Fibroblast of gingiva (primary cell): ENCODE measurements at places on chromosomes 2 and 18.
A peak's percentile ranks its signal among the peaks of the same experiment; 100 is the strongest.

DNA sequence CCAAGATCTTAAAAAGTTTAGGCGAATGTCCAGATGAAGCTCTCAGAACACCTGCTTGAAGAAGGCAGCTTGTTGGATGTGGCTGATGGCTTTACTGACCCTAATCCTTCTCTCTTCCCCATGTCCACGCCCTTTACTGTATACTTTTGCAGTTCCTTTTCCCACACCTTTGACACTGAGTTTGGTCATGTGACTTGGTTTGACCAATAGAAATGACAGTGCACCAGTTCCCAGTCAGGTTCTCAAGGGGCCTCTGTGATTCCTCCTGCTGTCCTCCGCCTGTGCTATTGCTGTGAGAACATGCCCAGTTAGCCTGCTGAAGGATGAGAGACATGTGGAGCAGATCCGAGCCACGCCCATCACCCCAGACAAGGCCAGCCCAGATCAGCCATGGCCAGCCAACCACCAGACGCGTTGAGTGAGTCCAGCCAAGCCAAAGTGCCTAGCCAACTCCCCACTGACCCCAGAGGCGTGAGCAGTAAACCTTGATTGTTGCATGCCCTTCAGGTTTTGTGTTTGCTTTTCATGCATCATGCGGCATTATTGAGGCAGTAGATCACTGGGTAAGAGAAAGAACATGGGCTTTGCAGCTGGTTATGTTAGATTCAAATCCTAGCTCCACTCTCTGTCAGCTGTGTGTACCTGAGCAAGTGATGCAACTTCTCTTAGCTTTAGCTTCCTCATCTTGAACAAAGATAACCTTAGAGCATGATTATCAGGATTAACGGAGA lies 258.0 kb upstream of the SIX2 start:
- no peak for DNase-seq

GRCh38 chr18:7754725-7755181 lies 187.6 kb downstream of the PTPRM start:
- DNase-seq = no peak

- DNase-seq = peak; percentile 24
Observed at GRCh38 chr18:10320791-10321190, 133.6 kb upstream of the APCDD1 start.

DNA sequence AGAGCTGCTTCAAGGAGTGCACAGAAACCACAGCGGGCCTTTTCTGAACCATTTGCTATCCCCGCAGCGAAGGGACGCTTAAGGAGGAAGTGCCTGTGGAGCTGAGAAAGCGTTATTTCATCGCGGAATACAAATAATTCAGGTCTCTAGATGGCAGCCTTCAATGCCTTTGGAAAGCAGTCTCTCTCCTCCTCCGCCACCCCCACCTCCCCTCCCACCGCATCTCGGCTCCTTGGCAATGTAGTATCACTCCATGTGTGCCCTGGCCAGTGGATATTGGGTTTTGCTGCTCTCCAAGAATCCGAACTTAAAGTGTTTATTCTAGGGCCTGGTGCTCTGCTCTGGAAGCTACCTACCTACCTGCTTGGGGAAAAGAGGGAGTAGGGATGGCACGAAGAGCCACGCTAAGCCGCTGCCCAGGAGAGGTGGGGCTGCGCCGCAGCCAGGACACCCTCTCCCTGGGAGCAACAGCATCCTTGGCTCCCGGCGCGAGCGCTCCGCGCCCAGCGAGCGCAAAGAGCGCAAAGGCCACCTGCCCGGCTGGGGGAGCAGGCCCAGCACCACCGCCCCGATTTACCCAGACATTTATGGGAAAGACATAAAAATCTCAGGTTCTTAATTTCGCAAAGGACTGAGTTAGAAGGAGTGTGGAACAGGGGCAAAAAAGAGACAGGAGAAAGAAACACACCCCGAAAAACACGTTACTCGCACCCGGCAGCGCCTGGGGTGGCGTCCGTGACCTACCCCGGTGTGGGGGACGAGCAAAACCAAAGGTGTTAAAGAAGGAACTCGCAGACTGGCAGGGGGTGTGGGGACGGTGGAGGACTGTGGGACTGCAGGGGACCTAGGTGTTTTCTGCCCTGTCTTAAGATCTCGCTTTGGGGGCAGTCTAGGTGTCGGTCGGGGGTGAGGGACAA lies 1.0 kb downstream of the SPHKAP start:
- no peak for DNase-seq

DNA sequence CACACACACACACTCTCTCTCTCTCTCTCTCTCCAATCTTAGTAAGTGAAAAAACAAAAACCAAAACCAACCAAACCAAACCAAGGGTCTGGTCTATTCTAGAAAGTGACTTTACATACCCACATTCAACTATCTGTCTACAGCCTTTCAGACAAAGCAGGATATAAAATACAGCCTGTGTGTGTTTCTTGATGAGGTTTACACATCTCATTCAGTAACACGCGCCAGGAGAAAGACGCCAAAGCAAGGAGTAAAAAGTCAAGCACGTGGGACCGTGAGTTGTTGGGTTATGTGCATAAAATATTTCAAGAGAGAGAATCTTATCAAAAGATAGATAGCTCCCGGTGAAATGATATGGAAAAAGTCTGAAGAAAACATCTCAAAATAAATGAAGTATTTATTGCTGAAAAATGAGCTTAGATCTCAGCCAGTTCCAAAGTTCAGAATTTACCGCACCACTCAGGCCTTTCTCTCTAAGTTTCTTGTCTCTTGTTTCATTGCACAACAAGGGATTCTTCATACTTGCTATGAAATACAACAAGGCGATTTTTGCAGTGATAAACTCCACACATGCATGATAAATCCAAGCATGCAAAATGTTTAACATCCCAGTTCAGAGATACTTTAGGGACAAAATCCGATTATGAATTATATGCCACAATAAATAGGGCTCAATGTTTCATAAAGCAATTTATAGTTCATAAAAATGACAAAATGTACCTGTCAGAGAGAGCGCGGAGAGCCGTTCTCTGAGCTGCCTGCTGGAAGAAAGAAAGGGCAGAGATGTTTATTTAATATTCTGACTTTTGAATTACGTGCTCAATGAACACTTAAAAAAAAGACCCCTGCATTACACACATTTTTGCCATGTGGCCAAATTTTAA lies 159.3 kb upstream of the REV1 start:
- no peak for DNase-seq

DNA sequence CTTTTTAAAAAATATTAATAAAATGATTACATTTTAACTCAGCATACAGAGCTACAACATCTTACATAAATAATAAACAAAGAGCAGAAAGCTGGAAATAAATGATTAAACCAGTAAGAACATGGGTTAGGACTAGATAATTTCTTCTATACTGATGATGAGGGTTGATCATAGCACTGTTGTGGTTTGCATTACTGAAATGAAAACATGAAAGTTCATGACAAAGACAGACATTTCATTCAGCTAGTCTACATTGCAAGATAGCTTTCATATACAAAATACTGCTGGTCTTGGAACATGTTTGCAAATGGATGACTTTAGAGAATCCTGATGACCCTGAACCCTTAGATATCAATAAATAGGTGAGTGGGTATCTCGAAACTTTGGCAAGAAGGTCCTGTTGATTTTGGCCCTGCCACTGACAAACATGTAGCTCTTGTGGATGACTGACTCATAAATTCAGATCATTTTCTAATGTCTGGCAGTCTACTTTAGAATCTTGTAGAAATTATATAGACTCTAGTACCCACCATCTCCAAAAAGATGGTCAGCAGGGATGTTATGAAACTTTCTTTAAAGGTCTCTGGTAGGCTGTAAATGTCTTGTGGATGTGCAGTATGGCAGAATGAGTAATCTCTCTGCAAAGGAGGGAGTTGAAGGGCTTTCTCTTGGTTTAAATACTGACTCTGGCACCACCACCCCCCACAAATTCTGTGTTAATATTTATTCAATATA lies 15.5 kb upstream of the CDC42EP3 start:
- no peak for DNase-seq

GRCh38 chr2:54207666-54208195 lies 48.3 kb downstream of the TSPYL6 start:
- DNase-seq = peak; percentile 46

- DNase-seq = no peak
Observed at GRCh38 chr2:205720451-205720902, 38.2 kb downstream of the NRP2 start.

- DNase-seq = peak; percentile 83
Observed at GRCh38 chr2:46644690-46645385, 165.5 kb downstream of the TMEM247 start.

- no peak for DNase-seq
Observed at GRCh38 chr2:120754067-120754960, 18.6 kb downstream of the GLI2 start.

- no peak for DNase-seq
Observed at GRCh38 chr2:60445684-60446179, 107.7 kb downstream of the BCL11A start.

GRCh38 chr18:11147962-11148679 lies 1.2 kb downstream of the PIEZO2 start:
- no peak for DNase-seq
